NCI-H1092 treated with DMSO at 0.1 percent for 48 hours (cell line): ENCODE measurements at places on chromosomes 3 and 15.

- no peak for DNase-seq
Observed at GRCh38 chr3:136805795-136806194, 13.1 kb upstream of the SLC35G2 start.

DNA sequence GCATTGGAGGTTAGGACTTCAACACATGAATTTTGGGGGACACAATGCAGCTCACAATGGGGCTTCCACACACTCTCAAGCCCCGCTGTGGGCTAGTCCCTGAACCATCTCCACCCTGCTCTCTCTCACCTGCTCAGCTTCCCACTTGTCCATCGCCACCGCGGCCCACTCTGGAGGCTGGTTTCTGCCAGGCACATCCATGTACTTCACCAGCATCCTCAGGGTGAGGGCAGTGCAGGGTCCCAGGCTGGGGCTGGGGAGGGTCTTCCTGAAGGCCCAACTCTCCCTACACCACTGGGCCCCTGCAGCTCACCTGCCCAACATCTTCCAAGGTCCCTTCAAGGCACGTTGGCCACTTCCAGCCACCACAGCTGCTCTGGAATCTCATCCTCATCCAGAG is 46.4 kb downstream of the KLF15 start:
- DNase-seq, result no peak

GRCh38 chr3:152519376-152519775 is 250.6 kb downstream of the MBNL1 start:
- no peak for DNase-seq

GRCh38 chr15:77083381-77084160 is 12.7 kb upstream of the TSPAN3 start:
- peak; percentile 85 for DNase-seq

- no peak for DNase-seq
Observed at GRCh38 chr3:46585799-46586693, 19.9 kb upstream of the LRRC2 start.

DNA sequence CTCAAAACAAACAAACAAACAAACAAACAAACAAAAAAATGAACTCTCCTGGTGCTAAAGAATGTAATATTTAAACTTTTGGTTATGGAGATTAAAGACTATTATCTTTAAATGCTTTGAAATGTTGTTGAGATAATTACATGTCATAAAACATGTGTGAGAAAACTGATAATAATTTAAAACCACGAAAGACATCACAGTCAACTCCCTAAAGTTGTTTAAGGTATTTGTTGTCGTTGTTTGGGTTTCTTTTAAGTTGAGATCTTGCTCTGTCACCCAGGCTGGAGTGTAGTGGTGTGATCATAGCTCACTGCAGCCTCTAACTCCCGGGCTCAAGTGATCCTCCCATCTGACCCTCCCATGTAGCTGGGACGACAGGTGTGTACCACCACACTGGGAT is 12.0 kb downstream of the EFCAB12 start:
- DNase-seq, result no peak

DNA sequence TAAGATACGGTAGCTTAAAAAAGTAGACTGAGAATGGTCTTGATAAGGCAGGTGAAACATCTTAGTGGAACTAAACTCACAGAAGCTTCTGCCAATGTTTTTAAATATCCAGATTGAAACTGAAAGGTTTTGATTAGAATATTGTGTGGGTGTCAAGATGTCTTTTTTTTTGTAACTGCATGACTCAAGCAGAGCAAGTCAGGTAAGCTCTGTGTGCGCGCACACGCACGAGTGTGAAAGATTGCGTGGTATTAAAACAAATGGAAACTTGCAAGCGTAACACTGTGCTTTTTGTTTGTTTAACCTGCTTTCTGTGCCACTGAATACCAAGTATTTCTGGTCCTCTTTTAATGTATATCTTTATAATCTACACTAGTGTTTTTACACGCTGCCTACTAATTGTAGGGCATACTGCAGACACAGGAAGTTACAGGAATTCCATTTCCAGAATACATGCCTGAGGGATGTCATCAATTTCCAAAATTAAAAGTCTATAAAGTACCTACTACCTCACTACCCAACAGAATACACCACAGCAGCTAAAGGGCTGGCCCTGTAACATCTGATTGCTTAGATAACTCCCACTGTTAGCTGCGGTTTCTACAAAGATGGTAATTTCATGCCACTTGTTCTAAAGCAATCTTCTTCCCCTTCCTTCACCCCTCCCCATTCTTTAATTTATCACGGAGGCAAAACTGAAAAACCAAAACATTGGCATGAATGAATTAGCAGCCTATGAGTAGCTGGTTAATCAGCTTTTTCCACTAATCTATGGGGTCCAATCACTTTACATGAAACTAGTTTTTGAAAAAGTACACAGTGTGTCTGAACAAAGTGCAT is 472.8 kb downstream of the SHQ1 start:
- no peak for DNase-seq

DNA sequence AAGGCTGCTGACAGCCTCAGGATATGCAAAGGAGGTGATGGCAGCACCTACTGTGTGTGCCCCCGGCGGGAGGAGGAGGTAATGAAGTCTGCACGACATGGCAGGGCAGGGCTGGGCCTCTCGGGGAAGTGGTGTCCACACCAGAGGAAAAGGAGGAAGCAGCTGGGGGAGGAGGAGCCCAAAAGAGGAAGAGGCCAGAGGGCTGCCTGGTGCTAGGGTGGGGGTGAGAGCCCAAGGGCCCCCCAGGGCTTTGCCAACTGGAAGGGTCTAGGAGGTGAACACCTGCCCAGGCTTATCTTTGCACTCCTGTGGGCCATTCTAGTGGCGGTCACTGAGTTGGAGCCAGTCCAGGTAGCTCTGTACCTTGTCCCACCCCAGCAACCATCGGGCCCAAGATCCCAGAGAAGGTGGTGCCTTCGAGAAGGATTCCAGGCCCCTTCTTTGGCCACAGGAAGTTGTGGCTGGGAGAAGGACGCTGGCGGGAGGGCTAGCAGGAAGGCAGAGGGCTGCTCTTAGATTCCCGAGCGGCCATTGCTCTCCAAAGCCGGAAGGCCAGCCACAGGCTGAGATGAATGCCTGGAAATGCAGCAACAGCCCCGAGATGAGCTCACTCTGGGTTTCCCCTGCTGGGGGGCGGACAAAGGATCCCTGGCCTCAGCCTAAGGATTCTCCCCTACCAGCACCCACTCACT is 7.0 kb downstream of the GNAI2 start:
- DNase-seq, result no peak

DNA sequence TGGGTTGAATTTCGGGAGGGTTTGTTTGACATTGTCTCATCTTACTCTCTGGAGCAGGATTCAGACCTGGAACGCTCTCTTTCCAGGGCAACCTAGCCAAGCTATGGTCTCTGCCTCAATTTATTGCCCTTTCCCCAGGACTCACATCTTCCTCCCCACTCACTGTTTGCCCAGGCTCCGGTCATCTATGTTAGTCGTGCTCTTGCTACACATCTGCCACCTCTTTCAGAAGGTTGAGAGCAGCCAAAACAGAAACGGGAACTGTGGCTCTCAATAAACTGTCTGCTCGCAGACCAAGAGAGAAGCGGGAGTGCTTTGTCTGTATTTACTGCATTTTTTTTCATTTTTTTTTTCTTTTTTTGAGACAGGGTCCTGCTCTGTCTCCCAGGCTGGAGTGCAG is 81.6 kb downstream of the ST6GAL1 start:
- DNase-seq, result peak; percentile 52

DNA sequence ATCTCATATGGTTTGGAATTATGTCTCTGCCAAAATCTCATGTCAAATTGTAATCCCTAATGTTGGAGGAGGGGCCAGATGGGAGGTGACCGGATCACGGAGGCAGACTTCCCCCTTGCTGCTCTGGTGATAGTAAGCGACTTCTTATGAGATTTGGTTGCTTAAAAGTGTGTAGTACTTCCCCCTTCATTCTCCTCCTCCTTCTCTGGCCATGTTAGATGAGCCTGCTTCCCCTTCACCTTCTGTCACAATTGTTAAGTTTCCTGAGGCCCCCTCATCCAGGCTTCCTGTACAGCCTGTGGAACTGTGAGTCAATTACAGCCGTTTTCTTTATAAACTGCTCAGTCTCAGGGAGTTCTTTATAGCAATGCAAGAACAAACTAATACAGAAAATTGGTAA is 51.1 kb downstream of the NEDD4 start:
- no peak for DNase-seq

- no peak for DNase-seq
Observed at GRCh38 chr3:134350861-134351311, 23.4 kb downstream of the AMOTL2 start.

GRCh38 chr3:53674582-53674981 is 171.6 kb downstream of the CHDH start:
- no peak for DNase-seq

GRCh38 chr15:48569591-48570302 is 75.8 kb downstream of the FBN1 start:
- no peak for DNase-seq

DNA sequence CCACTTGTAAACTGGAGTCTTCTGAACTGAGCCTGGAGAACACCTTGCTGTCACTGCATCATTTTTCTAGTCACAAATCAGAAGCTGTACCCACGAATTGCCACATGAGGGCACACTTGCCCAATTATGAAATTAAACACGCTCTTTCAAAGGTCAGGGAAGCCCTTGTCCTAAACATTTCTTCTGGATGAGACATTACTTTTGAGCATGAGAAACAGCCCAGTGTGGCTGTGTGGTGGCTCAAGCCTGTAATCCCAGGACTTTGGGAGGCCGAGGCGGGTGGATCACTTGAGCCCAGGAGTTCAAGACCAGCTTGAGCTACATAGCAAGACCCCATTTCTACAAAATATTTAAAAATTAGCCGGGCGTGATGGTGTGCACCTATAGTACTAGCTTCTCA is 27.5 kb upstream of the CFAP161 start:
- peak; percentile 18 for DNase-seq

DNA sequence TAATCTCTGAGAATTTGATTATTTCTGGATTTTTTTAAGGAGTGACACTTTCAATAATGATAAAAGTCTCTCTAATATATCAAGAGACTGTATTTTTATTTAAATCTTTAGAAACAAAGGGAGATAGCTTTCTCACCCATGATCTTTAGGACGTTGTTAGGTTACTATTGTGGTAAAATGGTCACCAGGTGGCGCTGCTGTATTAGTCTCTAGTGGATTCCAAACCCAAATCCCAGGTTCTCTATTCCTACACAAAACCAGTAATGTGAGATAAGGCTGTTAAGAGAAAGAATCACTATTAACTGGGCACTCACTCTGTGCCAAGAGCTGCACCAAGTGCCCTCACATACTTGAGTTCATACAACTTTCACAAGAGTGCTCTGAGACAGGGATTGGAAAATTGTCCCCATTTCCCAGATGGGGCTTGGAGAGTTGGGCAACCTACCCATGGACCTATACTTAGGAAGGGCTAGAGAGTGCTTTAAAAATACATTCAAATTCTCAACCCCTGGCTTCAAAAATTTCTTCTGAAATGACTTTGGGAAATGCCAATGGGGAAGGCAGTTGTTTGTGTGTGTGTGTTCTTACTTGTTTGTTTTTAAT is 593.4 kb upstream of the TGFBR2 start:
- peak; percentile 42 for DNase-seq

GRCh38 chr3:126194713-126195305 is 14.4 kb upstream of the ALDH1L1 start:
- DNase-seq, result no peak

GRCh38 chr3:127682561-127682960 is 9.8 kb downstream of the ABTB1 start:
- no peak for DNase-seq

DNA sequence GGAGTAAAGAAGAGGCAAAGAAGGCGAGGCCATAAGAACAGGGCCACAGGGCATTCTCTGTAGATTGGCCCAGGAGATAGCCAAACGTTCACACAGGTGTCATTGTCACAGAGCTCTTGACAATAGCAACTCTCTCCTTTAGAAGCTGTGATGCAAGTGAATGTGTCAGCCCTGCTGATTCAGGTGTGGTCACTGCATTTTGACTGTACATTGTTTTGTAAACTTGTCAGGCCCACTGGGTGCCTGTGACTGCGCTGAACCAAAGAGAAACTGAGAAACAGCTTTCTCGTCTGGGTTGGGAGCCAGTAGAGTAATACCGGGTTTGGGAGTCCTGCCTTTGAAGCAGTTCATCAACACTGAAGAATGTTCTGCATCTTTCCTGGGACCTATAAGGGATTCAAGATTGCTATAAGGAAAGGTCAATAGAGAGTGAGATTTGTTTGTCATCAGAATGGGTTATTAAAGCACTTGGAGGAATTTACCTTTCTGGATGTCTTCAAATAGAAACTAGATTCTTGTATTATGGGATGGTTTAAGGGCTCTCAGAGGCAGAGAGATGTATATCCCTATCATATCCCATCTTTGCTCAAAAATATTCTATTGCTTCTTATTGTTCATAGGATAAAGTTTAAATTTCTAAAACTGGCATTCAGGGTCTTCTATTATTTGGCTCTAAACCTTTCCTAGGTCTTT is 45.4 kb downstream of the TMEM45A start:
- DNase-seq, result no peak

- no peak for DNase-seq
Observed at GRCh38 chr3:40655551-40655950, 130.8 kb downstream of the ZNF621 start.

DNA sequence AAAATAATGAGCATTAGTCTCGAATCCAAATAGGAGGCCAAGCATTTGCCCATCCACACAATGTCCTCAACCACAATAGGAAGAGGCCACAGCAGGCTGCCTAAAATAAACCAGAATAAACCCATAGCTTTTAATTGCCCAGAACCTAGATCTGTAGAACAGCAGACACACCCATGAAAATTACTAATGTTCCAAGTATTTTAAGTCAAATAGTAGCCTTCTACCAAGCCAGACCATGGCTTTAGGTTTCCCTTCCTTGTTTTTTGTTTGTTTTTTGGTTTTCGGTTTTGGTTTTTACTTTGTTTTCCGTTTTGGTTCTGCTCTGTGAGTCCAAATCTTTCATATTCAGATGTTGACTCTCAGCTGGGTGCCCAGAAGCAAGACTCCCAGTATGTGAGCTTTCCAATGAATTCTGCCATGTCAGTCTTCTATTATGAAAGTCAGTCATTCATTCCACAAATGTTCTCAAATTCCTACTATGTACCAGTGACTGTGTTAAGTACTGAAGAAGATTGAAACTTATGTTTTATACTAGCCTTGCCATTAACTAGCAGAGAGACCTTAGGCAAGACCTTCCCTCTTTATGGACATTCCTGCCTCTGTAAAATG is 57.8 kb upstream of the BOC start:
- DNase-seq, result no peak

DNA sequence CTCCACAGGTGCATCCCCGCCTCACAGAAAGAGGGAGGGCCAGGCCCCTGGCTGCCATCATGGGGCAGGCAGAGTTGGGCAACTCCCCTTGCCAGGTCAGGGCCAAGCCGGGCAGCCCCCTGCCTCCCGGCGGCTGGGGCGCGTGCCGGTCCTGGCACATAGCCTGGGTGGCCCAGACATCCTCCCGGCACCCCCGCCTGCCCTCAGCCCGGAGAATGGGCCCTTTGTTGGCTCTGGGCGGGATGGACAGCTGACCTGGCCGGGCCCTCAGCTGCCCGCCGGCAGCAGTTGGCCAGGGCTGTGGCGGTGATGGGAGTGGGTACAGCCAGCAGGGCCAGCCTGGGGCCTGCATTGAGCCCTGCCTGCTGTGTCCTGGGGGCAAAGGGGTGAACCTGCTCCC is 16.5 kb downstream of the PLXNA1 start:
- DNase-seq, result no peak

GRCh38 chr3:148717885-148718561 is 20.3 kb downstream of the AGTR1 start:
- DNase-seq, result no peak

GRCh38 chr3:100096866-100097265 is 17.4 kb downstream of the FILIP1L start:
- DNase-seq, result no peak

- no peak for DNase-seq
Observed at GRCh38 chr3:151142929-151143328, 57.5 kb downstream of the MED12L start.

- no peak for DNase-seq
Observed at GRCh38 chr3:159938714-159939113, 49.9 kb upstream of the IL12A start.

GRCh38 chr3:8113626-8114025 is 388.0 kb upstream of the LMCD1 start:
- no peak for DNase-seq
